ENCODE measurements at places on chromosomes 5 and 9. TPM values are rescaled to one million over a fixed set of nuclear protein-coding genes. Genes with fewer than 3 reads are reported as not detected.

The LEAP2 gene
- 0.82 TPM for total RNA-seq

GRCh38 chr9:124784509-124784908 lies 7.6 kb downstream of the OLFML2A start:
- no peak for DNase-seq

GRCh38 chr9:136742591-136743391 lies at the start of gene LCN10:
Gene LCN10, minus strand, starts transcription at chr9:136742940. Its CDS starts 37 bp downstream, at chr9:136742903.
- DNase-seq = peak; percentile 51

GRCh38 chr5:37812365-37812764 lies 27.5 kb downstream of the GDNF start:
- DNase-seq = no peak

DNA sequence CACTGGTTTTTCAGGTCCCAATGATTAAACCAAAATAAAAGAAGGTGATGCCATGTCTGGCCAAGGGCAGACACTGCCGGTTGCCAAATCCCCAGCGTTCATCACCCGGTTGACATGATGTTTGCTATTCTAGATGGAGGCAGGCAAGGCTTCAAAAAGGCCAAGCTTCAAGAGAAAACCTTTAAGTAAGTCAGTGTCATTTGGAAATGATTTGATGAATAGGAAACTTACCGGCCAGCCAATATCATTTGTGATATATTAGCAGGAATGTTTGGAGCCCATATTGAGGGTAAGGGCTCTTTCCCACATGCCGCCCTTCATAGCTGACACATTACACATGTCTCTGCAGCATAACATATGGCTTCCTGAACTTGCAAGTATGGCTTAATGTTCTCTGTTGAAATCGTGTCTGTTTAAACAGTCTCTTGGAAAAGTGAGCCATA lies 89.5 kb upstream of the TTC23L start:
- DNase-seq = no peak

DNA sequence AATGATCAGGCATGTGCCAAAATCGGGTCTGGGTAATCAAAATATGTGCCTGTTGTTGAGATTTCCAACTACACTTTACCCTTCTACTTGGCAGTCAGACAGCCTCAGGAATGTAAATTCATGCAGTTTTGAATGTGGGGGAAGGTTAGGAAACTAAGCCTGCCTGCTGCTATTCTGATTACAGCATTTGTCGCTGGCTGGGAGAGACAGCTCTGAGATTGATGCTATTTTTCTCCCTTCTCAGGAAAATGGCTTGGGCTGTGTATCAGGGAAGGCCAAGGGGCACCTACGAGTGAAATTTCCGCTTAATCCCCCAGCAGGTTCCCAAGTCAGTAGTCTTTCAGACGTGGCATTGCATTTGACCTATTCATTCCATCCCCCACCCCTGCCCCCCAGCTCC lies 3.6 kb upstream of the RGS7BP start:
- DNase-seq = no peak

DNA sequence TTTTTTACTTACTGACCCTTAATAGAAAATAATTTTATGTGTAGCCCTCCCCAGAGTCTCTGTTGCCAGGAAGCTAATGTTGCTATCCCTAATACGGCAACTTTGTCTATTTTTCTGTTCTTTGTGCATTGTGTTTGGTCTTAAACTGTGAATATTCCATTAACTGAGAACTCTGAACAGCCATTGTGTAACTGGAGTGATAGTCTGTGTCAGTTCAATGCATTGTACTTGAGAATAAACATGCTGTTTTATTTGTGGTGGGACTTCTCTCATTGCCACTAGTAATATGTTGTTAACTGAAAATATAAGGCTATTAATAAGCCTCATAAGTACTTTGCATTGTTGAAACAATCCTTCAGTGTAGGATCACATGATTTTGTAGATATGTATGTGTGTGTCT lies 278.3 kb upstream of the DMRT1 start:
- DNase-seq = no peak
